Nephron progenitor cell (in vitro differentiated cells): ENCODE measurements at places on chromosomes 1 and 21.

- DNase-seq: no peak
Observed at GRCh38 chr1:154353460-154353904, 28.2 kb downstream of the ATP8B2 start.

DNA sequence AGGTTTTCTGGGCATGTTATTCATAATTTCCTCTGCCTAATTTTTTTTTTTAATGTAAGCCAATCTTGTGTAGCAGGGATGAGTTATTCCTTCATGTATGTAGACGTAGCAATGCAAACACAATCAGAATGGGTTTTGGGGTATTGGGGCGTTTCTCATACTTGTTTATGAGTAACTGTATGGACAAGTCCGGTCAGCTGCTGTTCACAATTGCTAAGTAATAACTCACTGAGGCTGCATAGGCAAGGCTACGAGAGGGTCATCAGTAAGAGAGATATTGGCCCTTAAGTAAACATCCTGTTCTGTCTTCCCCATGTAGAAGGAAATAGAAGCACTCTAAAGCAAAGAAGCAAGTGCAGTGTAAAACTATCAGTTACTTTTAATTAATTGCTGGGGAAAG lies 9.5 kb upstream of the TARS2 start:
- DNase-seq: no peak

GRCh38 chr21:27406300-27407009 lies 439.6 kb upstream of the ADAMTS5 start:
- DNase-seq: no peak

- no peak for DNase-seq
Observed at GRCh38 chr1:88780485-88780884, 96.4 kb downstream of the PKN2 start.

DNA sequence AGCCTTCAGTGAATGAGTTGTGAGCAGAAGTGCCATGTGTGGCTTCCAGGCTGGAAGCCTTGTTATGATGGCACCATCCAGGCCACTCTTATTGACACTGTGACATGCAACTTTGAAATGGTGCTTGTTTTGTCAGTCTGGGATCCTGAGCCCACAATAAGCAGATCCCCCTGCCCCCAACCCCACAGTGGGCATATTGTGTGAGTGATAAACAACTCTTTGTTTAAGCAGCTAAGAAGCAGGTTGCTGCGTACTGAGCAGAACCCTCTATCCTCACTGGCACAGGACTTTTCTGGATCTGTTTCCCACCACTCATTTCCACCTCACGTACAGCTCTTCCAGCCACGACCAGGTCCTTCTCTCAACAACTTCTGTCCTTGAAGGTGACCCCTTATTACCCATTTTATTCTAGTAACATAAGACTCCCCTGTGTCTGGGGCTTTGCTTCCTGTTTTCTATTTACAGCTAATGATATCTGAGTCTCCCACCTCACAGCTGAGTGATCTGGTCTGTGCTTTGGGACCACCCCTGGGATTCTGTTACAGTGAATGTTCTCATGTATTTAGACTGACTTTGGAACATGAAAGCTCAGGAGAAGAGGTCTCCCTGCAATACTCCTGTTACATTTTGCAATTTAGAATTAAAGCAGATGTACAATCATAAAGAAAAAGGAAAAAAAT lies 375.5 kb downstream of the PCP4 start:
- DNase-seq: no peak
